DND-41 (cell line): ENCODE measurements at places on chromosomes 1 and 21.

- no peaks in the 10 kb centered on the region for H3K27me3 ChIP-seq
- H3K36me3 ChIP-seq, result no peaks in the 10 kb centered on the region
- H3K27ac ChIP-seq, result no peak overlapping the region
- no peak overlapping the region for H3K4me3 ChIP-seq
- no peaks in the 10 kb centered on the region for H3K4me1 ChIP-seq
Measured at GRCh38 chr1:85952460-85952859, 204.1 kb downstream of the COL24A1 start.

- no peak for DNase-seq
- peaks cover 3% of the 10 kb centered on the region for H3K27me3 ChIP-seq
- no peak overlapping the region for H3K4me3 ChIP-seq
- no peaks in the 10 kb centered on the region for H3K36me3 ChIP-seq
- H3K27ac ChIP-seq, result no peak overlapping the region
Measured at GRCh38 chr1:203926025-203926540, 64.7 kb downstream of the SNRPE start.

DNA sequence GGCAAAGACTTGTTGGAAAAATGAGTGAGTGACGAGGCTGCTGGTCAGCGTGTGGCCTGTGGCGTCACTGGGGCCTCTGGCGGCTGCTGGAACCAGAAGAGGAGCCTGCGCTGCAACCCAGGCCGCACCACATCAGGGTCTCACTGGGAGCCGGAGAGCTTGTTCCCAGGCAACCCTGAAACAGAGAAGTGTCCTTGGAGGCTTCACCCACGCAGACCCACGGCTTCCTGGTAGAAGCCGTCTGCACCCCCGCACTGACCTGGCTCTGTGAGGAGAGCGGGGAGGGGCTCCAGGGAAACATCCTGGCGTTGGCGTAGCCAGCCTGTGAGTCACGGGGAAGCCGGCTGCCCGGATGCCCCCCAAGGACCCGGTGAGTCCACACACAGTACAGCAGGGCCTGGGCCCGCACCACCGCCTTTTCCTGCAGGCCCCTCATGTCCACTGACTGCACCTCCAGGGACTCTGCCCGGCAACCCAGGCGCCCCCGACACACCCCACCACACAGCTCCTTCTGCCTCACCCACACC, 57.4 kb downstream of the COL6A1 start:
- no peaks in the 10 kb centered on the region for H3K36me3 ChIP-seq
- H3K27ac ChIP-seq, result no peak overlapping the region
- no peak overlapping the region for H3K4me3 ChIP-seq
- H3K4me1 ChIP-seq, result no peaks in the 10 kb centered on the region
- no peak for DNase-seq

DNA sequence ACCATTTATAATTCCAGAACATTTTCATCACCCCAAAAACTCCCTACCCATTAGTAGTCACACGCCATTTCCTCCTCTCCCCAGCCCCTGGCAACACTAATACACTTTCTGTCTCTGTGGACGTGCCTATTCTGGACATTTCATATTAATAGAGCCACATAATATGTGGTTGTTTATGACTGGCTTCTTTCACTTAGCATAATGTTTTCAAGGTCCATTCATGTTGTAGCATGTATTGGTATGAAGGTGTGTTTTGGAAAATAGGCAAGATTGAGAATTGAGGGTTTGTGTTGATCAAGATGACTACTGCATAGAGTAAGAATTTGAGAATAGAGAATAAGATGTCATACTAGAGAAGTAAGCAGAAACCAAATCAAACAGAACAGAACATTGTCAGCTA, 67.5 kb downstream of the ZFYVE9 start:
- no peaks in the 10 kb centered on the region for H3K36me3 ChIP-seq
- no peaks in the 10 kb centered on the region for H3K4me1 ChIP-seq
- H3K27ac ChIP-seq, result no peak overlapping the region
- no peak for DNase-seq
- no peak overlapping the region for H3K4me3 ChIP-seq
- H3K27me3 ChIP-seq, result no peaks in the 10 kb centered on the region

GRCh38 chr1:83834621-83835264, 164.2 kb downstream of the TTLL7 start:
- DNase-seq, result no peak
- no peaks in the 10 kb centered on the region for H3K27me3 ChIP-seq
- no peaks in the 10 kb centered on the region for H3K36me3 ChIP-seq
- H3K4me3 ChIP-seq, result no peak overlapping the region

- H3K4me3 ChIP-seq, result no peak overlapping the region
- H3K4me1 ChIP-seq, result no peaks in the 10 kb centered on the region
- no peaks in the 10 kb centered on the region for H3K36me3 ChIP-seq
Measured at GRCh38 chr1:86828024-86828423, 85.9 kb downstream of the SELENOF start.
